ENCODE measurements at places on chromosomes 5 and 9. TPM values are rescaled to one million over a fixed set of nuclear protein-coding genes. Genes with fewer than 3 reads are reported as not detected.

The IL7R gene
- 1.6 TPM for total RNA-seq

The ALDOB gene
- total RNA-seq, result not detected

The SURF6 gene
- 4.6 TPM for total RNA-seq

The CER1 gene
- total RNA-seq, result not detected

The RORB gene
- not detected for total RNA-seq

The LHX2 gene
- total RNA-seq, result 1.1 TPM

The SPATA31C1 gene
- total RNA-seq, result not detected

The TAL2 gene
- total RNA-seq, result not detected

The ADAMTSL2 gene
- total RNA-seq, result 9.7 TPM
